HTR-8/SVneo (cell line): ENCODE measurements at places on chromosomes 6 and 20.

DNA sequence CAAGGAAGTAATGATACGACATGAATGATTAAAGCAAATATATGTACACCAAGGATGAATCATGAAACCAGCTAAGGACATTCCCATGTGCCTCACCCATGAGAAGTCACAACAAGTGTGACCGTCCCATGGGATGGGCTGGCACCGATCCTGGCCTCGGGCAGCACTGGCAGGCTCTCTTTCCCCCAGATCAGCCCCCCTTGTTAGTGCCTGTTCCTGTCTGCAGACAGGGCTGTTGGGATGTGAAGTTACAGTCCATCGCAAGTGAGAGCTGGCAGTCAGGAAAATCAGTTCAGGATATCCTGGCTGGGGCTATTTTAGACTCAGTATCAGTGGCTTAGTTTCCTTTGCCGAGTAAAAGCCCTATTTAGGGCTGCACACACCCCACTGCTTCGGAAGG lies 129.2 kb upstream of the SNX9 start:
- DNase-seq: no peak

- no peak for DNase-seq
Observed at GRCh38 chr20:34717230-34718095, 13.3 kb downstream of the TP53INP2 start.

DNA sequence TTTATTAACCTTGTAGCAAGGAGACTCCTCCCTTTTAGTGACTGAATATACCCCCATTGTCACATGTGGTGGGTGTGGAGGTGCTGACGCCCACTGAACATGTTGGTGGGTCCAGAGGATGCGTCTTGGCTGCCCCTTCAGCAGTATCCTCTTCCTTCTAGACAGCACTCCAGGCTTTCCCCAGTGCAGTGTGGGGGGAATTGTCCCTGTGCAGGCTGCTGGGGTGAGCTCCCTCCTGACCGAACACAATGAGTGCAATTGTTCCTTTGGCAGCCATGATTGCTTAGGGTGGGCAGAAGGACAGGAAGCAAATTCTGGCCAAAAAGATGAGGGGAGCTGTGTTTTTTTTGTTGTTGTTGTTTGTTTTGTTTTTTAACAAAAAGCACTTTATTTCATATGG lies 209.3 kb upstream of the PDE10A start:
- DNase-seq: no peak

- DNase-seq: no peak
Observed at GRCh38 chr20:12199703-12200102, 282.0 kb downstream of the BTBD3 start.

DNA sequence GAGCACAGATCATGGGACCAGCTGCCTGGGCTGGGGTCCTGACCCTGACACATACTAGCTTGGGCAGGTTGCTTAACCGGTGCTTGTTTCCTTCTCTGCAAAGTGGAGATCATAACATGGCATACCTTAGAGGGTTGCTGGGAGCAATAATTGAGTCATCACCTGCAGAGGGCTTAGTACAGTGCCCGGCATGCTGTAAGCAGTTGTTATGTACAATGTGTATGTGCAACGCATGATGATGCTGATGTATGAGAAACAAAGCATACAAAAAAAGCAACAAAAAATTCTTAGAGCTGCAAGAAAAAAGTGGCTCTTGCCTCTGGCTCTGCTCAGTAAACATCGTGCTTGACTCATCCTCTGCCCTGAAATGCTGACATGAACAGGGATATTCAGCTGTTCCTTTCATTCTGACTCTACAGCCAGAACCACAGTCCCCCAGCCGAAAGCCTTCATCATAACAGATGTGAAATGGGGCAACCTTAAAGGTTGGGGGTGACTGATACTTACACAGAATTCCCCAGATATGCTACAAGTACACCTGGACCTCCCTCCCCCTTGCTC lies 91.7 kb downstream of the CLIC5 start:
- DNase-seq: no peak
